ENCODE measurements at places on chromosomes 11 and 22.

DNA sequence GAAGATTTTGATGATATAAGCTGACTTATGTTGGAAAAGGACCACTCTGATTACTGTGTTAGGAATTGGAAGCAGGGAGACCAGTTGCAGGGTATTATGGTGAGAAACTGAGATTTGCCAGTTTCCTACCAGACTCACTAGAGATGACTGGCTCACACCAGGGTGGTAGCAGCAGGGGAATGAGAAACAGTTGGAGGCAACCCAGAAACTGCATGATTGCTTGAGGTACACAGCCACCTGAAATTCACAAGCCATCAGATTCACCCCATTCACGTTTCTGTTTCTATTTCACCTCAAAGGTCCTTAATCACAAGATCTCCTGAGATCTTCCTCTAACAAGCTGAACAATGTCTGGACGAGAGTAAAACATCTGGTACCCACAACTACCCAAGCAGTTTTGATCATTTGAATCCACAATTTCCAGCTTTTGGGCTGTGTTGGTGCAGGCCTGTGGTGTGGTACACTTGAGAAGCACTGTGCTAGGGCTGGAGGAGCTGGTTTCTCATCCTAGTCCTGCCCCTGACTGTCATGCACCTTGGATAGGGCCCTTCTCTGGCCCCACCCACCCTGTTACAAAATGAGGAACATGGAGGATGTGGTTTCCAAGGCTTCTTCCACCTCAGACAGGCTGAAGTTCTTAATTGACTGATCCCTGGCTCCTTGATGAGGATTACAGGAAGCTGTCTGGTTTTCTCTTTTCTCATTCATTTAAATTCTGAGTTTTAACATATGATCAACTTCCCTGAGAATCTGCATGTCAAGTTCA is 233.4 kb downstream of the INSC start:
- DNase-seq = no peak

DNA sequence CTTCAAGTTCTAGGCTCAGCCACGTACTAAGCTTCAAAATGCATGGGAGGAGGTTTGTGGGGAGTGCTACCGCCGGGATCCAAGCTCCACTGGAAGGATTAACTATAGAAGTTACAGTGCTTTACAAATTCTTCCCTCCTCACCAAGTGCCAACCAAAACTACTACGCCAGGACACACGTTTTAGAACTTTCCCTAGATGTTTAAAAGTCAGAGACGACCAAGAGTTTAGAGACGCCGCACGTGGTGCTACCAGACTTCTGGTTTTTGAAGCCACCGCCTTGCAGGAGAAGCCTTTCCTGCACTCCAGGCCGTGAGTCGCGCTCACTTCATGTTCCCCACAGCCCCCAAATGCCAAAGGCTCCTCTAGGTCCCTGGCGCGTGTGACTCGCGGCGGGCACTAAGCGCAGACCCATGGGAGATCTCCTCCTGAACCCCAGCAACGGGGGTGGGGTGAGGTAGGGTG is 734 bp downstream of the SNU13 start:
- DNase-seq = no peak

DNA sequence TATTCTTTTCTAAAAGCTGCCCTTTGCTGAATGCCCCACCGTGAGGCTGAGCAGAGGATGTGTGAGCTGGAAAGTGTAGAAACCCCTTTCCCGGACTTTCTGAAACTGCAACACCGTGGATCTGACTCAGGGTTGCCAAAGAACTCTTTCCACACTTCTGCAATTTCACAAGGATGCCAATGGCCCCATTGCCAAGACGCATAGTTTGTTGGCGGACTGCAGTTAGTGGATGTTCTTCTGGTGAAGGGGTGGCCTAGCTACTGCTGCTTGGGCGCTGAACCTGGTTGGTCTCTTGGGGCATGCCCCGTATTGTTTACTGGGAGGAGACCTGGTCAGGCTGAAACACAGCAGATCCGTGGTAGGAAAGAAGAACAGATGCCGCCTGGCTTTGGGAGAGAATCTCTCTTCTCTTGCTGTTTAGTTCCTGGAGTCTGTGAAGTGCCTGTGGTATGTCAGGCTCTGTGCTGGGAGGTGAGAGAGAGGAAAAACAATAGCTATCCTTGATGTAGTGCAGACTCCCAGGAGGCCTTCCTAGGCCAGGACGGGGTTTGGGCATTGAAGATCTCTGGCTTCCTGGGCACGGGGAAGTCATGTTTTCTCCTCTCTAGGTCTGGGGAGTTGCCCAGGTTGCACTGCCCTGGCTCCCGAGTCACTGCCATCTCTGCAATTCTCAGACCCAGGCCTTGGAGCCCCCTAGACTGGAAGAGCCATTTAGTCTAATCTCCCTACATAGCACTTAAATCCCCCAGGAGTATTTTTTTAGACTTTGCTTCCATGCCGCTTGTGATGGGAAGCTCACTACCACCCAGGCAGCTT is 26.9 kb downstream of the CD82 start:
- DNase-seq = no peak

DNA sequence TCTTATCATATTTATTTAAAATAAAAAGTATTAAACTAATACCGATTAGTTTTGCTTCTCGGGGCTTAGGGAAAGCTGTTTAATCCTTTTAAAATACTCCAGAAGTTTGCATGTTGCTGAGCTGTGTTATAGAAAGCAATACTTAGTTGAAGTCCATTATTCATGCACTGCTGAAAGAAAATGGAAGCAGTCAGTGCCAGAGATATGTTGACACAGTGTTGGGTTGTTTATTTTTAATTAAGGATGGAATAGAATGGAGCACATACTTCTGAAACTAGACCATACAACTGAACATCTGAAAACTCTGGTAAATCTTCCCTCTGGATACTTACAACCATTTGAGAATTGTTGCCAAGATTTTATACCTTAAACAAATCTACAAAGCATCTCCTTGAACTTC is 282.7 kb upstream of the CCDC179 start:
- no peak for DNase-seq

- DNase-seq = no peak
Observed at GRCh38 chr11:34869425-34869824, 46.8 kb downstream of the APIP start.

GRCh38 chr11:90349731-90350130 is 126.9 kb upstream of the CHORDC1 start:
- no peak for DNase-seq

DNA sequence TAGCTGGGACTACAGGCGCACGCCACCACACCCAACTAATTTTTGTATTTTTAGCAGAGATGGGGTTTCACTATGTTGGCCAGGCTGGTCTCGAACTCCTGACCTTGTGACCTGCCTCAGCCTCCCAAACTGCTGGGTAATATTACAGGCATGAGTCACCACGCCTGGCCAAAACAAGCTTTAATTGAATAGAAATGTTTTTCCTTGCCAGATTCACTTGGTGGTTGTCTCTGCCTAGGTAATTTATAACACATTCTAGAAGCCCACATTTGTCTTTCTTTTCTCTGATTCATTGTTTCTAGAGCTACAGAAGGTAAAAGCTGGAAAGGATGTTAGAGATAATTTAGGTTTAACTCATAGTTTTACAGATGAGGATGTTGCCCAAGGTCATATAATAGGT is 41.3 kb downstream of the CECR2 start:
- no peak for DNase-seq

DNA sequence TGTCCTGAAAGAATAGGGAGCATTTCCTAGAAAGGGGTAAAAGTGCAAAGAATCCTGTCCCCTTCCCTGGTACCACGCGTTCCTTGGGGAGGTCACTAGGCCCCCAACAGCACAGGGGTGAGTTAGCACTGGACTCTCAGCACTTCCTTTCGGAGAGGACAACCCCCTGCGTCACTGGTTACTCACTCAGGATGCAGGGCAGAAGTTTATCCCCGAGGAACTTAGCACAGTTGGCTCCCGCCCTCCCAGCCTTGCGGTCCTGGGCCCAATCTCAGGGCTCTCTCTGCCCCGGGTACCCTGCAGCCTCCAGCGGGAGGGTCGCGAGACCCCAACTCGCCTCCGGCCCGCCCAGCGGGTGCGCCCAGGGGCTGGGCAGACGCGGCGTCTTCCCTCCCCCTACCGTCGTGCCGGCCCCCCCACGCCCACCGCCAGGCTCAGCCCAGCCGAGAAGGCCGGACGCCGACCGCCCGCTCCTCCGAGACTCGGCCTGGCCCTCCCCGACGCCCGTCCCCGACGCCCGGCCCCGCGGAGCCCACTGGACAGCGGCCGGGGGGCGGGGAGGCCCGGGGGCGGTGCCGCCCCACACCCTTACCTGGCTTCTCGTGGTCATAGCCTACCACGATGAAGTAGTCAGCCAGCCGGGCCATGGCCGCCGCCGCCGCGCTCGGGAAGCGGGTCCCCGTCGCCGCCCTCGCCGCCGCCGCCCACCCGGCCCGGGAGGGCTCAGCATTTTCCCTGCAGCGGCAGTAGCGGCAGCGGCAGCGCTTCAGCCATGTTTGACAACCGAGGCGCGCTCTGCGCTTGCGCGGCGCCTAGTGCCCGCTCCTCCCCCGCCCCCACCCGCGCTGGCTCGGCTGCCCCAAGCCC is at the start of gene SBF2:
TSS of gene SBF2 (minus strand) at position 797 of the 867 bp plus-strand sequence. CDS start at position 647, 150 bp downstream.
- DNase-seq = peak; percentile 62

GRCh38 chr11:40294349-40294735 is 1165.1 kb downstream of the LRRC4C start:
- no peak for DNase-seq

DNA sequence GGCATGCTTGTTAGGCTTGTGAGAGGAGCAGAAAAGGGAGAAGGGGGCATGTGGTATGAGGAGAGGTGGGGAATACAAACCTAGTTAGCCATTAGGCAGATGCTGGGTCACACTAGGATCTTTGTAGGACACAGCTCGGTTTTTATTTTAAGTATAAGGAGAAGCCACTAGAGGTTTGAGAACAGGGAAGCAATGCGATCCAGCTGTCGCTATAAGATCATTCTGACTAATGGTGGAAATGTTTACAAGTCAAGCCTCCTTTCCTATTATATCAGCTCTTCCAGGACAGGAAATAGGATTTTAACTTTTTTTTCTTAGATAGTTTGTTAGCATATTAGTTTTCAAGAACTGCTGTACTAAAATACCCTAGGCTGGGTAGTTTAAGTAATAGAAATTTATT is 609.9 kb downstream of the INSC start:
- no peak for DNase-seq

All from left renal pelvis (tissue), 4 donors.